ENCODE measurements at places on chromosomes 2 and 18. TPM values are rescaled to one million over a fixed set of nuclear protein-coding genes. Genes with fewer than 3 reads are reported as not detected.

PDE1A gene
- total RNA-seq: not detected

ANKRD30B gene
- not detected for total RNA-seq

DNA sequence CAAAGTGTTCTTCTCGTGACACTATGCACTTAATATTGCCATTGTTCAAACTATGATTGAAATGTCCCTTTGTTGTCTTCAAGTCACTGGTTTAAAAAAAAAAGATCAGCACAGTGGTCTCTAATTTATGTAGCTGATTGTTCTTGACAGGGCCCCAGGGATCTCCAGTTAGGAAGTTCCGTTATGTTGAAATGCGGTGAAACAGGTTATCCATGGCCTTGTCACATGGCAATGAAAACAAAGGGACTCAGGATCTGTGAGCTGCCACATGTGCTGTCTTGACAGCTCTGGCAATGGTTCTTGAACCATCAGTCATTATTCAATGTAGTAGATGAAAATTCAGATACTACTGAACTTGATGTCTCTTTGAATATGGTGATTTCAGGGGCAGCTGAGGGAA is 147.4 kb downstream of the SETBP1 start:
- DNase-seq: no peak

- no peak for DNase-seq
Observed at GRCh38 chr2:36526226-36526625, 71.7 kb downstream of the FEZ2 start.

- DNase-seq: no peak
Observed at GRCh38 chr2:172977270-172978062, 98.2 kb upstream of the MAP3K20 start.

DNA sequence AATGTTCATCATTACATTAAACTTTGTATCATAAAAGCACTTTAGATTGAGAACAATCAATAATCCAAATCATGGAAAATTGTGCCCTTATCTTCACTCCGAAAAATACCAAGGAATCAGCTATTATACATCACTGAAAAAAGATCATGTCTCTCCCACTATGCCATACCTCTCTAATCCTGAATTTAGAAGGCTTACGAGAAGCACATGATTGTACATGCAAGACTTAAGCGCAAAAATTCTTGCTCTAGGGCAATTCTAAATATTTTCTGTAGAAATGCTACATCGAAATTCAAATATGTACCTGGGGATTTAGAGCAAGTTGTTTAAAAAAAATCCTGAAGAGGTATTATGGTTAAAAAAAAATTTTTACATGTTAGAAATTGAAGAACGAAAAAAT is 1.3 kb downstream of the CYTIP start:
- DNase-seq: no peak

Data from CD4-positive, alpha-beta T cell (primary cell).